ENCODE measurements at places on chromosomes 1 and 21. TPM values are rescaled to one million over a fixed set of nuclear protein-coding genes. Genes with fewer than 3 reads are reported as not detected.

- DNase-seq, result no peak
Observed at GRCh38 chr1:2891923-2892448, 90.5 kb upstream of the TTC34 start.

GRCh38 chr1:89538361-89538760 is 13.7 kb downstream of the LRRC8B start:
- no peak for DNase-seq

The LAD1 gene
- 29.0 TPM for total RNA-seq

DNA sequence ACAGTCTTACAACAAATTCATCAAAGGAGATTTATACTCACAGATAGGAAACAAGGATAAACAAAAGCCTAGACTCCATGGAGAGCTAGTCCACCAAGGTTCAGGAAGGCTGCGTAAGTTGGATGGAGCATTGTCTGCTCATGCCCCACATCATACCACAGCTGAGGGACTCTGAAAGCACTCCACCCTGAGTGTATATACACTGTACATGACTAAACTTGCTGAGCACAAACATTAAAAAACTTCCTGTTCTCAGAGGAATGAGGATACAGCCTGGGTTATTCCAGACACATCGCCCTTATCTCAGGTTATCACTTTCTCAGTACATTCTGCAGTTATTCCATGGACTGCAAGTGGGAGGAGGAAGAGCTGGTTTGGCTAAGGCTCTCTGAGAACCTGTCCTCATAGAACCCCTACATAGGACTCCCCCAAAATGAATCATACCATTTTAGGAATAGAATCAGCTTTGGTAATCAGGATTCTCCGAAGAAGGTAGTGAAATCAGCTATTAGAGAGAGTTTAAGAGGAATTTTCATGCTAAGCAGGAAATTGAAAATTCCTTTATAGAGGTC is 58.0 kb upstream of the PRMT6 start:
- DNase-seq, result no peak

The FTCD gene
- total RNA-seq, result 6.8 TPM

- no peak for DNase-seq
Observed at GRCh38 chr21:37891972-37892371, 24.3 kb downstream of the KCNJ6 start.

DNA sequence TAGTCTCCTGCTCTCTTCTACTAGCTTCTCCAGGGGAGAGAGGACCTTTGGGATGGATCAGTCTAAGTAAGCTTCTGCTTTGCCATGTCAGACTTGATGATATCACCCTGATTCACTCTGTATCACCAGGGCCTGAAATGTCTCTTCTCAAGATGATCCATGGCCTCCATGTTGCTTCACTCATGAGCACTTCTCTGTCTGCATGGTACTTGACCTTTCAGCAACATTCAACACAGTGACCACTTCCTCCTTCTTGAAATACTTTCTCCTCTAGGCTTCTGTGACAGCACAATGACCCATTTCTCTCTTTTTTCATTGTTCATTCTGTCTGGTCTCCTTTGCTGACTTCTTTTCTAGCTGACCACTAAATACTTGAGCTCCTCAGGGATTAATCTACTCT is 35.3 kb upstream of the NGF start:
- no peak for DNase-seq

GRCh38 chr21:17679002-17679600 is 66.4 kb upstream of the BTG3 start:
- DNase-seq, result no peak

- DNase-seq, result no peak
Observed at GRCh38 chr1:186848509-186849130, 19.9 kb downstream of the PLA2G4A start.

GRCh38 chr1:17581389-17582123 is 42.1 kb downstream of the ARHGEF10L start:
- DNase-seq, result no peak

DNA sequence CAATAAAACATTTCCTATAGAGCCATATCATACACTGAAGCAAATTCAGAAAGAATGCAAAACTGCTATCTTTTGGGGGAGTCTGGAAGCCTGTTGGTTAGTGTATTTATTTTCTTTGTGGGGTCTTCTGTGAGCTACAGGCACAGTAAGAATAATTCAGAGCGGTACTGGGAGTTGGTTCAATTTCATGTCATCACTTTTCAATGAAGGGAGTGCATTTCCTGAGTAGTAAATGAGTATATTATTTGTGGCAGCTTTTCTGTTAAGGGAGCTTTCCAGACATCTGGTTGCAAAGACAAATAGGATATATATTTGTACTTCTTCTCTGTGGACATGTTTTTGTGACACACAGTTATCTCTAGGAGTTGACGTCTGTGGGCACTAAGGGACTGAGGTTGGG is 130.6 kb downstream of the HUNK start:
- no peak for DNase-seq

GRCh38 chr21:41325138-41325912 is 8.7 kb downstream of the FAM3B start:
- no peak for DNase-seq

The ATAD3C gene
- total RNA-seq, result 7.5 TPM

DNA sequence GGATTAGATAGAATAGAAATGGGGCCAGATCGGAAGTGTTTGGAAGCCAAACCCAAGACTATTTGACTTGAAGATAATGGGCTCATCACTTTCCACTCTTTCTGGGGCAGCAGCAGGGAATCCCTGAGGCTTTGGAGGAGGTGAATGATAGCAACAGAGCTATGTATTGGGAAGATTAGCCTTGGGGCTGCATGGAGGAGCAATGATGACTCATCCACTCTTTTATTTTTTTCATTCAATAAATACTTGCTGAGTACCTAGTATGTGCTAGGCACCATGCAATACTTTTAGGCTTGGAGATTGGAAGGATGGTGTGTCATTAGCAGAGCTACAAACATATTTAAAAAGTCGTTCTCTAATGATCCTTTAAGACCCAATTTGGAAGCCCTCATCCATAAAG is 166.9 kb upstream of the FOXD3 start:
- no peak for DNase-seq

- no peak for DNase-seq
Observed at GRCh38 chr21:39326607-39327307, 13.3 kb upstream of the BRWD1 start.

The EDARADD gene
- total RNA-seq, result 3.8 TPM

DNA sequence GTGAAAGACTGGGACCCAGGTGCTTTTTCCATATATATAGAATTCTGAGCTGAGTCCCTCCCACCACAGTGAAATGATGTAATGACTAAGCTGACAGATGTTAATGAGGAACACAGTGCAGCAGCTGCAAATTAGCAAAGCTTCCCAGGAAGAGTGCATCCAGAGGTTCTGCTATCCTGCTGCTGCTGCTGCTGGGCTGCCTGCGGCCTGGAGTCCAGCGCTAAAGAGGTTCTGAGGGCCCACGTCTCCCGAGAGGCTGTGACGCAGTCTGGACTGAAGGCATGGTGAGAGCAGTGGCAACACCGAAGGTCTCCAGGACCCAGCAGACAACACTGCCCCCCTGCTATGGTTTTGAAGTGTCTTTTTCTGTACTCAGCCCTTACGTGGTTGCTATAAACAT is 63.9 kb downstream of the URB2 start:
- no peak for DNase-seq

DNA sequence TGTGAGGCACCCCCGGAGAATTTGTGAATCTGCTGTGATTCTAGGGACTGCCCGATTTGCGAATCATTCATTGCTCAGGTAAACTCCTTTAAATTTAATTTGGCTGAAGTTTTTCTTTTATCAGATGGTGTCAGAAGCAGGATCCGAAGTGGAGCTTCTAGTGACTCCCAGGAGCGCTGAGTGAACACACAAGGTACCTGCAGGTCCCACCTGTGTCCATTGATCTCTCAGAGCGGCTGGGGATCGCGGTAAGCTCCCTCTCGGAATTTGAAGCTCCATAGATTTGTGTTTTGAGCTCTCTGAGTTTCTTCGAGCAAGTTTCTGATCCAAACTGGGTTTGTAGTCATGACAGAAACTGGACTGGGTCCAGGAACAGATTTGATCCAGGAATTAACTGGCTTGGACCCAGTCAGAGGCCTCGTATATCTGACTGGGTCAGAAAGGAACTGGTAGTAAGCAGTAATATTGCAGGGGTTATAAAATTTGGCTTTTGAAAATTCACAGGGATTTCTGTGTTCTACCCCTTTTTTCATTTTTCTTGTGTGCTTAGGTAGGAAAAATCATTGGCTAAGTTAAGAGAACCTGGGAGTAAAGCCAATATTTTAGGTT is 56.2 kb upstream of the EDEM3 start:
- DNase-seq, result no peak

DNA sequence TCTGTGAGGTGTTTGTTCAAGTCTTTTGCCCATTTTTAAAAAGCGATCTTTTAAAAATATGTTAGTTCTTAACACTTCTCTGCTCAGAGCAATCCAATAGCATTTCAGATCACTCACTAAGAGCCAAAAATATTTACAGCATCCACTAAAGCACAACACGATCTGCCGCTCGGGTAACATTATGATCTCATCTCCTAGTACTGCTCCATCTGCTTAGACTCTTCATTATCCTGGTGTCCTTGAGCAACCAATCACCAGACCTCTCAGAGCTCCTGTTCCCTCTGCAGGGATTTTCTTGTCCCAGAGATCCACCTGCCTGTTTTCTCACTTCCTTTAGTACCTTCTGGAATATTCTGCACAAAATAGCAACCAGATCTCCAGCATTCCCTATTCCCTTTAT is 235.3 kb upstream of the ESRRG start:
- no peak for DNase-seq

Measured in H9 (cell line).